ENCODE measurements at places on chromosomes 2 and 18.

GRCh38 chr2:119485336-119486110 lies 38.8 kb downstream of the SCTR start:
- DNase-seq: no peak

- peak; percentile 35 for DNase-seq
These were observed 38.1 kb upstream of the STAT1 start for GRCh38 chr2:191051825-191052778.

DNA sequence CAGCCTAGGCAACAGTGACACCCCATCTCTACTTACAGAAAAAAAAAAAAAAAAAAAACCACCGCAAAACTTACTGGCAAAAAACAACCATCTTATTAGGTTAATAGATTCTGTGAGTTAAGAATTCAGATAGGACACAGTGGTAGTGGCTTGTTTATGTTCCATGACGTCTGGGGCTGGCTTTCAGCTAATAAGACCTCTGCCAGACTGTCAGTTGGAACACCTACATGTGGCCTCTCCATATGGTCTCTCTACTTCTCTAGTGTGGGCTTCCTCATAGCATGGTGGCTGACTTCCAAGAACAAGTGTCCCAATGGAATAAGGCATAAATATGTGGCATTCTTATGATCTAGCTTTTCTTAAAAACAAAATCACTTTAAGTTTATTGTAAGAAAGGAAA lies 94.0 kb upstream of the OTX1 start:
- no peak for DNase-seq

GRCh38 chr2:32773448-32773808 lies 145.6 kb downstream of the TTC27 start:
- DNase-seq: no peak

DNA sequence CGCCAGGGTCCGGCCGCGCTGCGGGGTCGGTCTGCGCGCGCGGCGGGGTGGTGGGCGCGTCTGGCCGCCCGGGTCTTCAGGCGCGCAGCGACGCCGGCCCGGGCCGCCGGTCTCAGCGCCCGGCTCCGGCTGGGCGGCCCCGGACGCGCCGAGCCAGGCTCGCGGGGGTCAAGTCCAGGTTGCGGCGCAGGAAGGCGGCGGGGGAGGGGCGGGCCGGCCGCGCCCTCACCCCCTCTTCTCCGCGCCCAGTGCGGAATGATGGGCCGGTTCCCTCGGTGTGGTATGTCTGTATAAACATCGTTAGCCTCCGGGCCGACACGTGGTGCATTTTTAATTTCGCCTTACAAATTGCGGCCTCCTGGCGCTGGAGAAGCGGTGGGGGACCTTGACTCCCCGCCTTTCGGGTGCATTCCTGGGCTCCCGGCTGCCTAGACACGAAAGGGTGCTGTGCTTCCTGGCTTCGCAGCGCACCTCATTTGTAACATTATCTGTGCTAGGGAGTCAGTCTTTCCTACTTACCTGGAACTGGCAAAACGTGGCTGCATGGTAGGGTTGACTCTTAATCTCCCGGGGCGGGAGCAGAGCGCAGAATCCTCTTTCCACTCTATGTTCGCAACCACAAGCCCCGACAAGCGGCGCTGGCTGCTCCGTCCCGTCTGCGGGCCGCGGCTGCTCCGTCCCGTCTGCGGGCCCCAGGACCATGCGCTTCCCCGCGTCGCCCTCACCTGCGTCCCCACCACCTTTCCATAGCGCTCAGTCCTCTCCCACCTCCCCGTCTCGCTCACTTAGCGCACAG lies 69.0 kb downstream of the CTAGE1 start:
- peak; percentile 7 for DNase-seq

- no peak for DNase-seq
These were observed 6.7 kb upstream of the CYS1 start for GRCh38 chr2:10086950-10087349.

- peak; percentile 58 for DNase-seq
These were observed 62.0 kb downstream of the CACNB4 start for GRCh38 chr2:152036611-152037469.

DNA sequence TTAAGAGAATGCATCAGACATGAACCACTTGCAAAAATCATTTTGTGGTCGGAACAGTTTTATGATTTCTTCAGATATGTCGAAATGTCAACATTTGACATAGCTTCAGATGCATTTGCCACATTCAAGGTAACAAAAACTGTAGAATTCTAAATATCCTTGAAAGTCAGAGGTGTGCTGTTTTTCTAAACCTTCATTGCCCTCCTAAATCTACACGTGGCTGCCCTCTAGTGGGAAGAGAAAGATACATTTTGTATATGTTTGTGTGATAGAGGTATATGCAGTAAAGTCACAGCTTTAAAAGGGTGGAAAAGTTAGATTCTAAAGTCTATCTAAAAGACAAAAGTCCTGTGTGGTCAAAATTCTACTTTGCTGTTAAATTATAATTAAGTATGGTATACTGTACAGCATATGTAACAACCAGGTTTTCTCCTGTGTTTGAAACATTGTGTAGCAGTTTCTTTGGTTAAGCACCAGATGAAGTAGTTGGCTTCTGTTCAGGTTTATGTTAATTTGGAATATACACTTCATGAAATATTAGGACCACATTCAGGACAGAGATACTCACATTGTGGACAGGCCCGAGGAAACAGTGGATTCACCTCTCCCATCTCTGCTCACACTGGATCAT lies 65.9 kb upstream of the ITM2C start:
- peak; percentile 13 for DNase-seq

- no peak for DNase-seq
These were observed 6.6 kb upstream of the CCDC195 start for GRCh38 chr2:224722770-224723169.

GRCh38 chr2:233329489-233330135 lies 22.0 kb downstream of the SAG start:
- DNase-seq: peak; percentile 78

GRCh38 chr2:40470822-40471813 lies 19.2 kb upstream of the SLC8A1 start:
- DNase-seq: no peak

GRCh38 chr2:100603948-100604633 lies 41.3 kb downstream of the PDCL3 start:
- no peak for DNase-seq

DNA sequence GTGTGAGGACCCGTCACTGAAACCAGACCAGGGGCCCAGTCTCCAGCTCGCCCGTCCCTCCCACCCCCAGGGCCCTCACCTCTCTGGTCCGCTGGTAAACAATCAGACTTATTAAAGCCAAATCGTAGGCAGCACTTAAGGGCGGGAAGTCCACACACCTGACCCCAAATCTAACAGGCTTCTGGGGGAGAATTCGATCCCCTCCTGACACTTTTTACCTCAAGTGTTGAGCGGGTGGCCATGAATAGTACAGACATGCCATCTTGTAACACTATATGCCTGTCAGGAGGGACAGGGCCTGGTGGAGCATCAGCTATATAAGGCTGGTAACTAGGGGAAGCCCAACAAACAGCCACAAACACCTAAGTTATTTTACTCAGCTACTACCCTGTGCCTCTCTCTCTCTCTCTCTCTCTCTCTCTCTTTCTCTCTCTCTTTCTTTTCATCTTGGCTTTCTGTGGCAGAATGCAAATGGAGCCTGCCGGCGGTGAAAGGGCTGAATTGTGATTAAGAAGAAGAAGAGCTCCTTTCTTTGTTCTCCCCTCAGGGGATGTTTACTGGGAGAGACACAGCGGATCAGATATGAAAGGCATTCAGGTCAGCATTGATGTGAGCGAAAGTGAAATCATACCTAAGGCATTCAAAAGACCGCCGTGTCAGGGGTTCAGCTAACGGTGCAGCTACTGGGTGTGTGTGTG lies 9.5 kb downstream of the ZEB2 start:
- DNase-seq: no peak

- peak; percentile 10 for DNase-seq
These were observed 79.9 kb downstream of the ALK start for GRCh38 chr2:29841386-29842004.

DNA sequence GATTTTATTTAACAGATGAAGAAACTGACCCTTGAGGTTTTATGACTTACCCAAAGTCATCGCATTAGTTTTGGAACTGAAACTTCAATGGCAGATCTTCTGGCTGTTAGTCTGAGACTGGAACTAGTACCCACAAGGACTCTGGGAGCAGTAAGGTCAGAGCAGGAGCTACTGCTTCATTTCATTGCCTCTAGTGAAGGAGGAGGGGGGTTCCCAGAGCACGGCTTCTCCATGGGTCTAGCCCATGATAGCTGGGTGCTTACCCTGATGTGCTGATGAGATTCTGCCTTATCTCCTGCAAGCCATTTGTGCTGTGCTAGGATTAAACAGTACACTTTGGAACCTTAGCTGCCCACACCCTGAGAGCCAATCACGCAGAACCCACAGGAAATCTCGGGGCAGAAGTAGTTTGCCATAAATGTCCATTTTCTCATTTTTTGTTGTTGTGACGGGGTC lies 5.4 kb upstream of the RNASEH1 start:
- no peak for DNase-seq

- no peak for DNase-seq
These were observed 180.2 kb downstream of the LTBP1 start for GRCh38 chr2:33126958-33127357.

GRCh38 chr2:160522951-160523710 lies 29.5 kb upstream of the RBMS1 start:
- DNase-seq: no peak

- no peak for DNase-seq
These were observed 86.6 kb upstream of the FAM237A start for GRCh38 chr2:206555721-206556120.

DNA sequence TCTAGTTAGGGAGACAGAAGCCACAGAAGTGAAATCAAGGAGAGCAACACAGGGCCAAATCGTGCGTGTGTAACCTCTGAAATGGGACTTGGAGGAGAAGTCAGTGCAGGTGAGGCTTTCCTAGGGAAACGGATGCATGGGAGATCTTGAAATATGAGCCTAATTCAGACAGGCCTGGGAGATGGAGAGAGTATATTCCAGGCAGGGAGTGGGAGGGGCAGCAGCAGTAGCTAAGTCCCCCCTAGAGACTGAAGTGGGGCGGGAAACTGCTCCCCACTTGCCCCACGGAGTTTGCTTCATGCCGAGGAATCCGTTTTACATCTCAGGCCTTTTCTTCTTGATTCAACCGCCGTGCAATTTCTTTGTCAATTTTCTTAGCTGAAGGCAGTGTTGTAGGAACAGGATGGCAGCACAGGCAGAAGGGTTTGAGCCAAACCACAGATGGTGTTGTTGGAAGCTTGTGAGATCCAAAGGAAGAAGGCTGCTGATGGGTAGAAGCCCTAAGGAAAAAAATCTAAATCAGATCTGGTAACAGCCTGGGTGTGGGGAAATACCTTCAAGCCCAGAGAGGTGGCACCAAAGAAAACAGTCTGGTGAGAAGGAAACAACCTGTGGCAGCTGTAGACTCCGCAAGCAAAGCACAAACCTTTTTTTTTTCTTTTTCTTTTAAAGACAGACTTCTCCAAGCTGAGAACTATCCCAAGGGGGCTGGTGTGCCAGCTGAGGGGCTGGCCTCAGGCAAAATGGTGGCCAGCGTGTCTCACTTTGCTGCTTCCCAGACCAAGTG lies 40.2 kb downstream of the EPAS1 start:
- no peak for DNase-seq

- no peak for DNase-seq
These were observed 83.5 kb upstream of the SKOR2 start for GRCh38 chr18:47334966-47335365.

DNA sequence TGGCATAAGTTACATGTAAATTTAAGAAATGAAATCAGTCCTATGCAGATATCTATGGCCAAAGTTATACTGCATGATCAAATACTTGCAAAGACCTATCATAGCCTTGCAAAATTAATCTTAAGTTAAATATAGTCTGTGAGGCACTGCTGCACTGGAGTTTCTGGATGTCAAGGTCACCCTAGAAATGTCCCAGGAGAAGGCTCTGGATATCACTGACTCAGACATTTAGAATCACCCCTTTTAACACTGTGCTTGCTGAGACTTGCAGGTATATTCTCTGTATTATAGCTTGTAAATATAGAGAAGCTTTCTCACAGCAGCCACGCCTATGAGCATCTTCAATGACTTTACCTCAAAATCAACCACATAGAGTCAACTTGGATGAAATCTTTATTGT lies 51.5 kb downstream of the ETAA1 start:
- DNase-seq: no peak

DNA sequence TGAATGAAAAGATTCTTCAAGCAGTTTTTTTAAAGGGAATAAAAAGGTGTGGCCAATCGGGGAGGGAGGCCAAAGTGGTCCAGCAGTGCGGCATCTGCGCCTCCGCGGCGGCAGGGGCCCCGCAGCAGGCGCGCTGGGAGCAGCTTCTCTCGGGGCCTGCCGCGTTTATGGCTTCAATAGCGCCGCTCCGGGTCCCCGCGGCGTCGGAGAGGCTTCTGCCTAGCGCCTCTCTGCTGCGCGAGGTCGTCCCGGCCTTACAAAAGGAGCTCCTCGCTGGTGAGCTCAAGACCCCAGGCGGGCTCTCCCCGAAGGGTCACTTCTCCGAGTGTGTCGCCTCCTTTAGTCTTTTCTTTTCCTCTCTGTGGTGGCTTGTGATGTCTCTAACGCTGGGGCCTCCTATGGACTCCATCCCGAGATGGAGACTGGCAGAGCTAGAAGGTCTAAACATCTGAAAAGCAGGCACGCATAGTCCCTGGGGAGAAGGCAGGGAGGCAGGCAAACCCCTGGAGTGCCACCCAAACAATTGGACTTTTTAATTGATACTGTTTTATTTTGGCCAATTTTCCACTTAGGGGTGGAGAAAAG lies 67.1 kb downstream of the SUMO1 start:
- DNase-seq: no peak

- DNase-seq: no peak
These were observed 55.0 kb downstream of the KLF7 start for GRCh38 chr2:207110715-207111114.

- DNase-seq: peak; percentile 64
These were observed 861.6 kb upstream of the CELF4 start for GRCh38 chr18:38427234-38427633.

DNA sequence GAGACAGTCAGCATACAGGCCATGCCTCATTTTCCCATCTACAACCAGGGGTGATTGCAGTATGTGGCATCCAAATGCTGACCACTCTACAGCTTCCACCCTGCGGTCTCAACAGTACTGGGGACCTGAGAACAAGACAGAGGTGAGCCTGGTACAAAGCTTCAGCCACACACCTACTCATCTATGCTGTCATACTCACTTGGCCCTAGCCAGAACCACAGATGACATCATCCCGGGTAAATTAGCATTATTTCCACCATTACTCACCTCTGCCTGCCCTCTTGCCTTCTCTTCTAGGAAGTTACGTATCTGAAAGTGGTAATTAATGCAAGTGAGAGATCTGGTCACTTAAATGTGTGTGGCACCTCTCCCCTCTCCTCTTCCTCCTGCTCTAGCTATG lies 208.2 kb upstream of the ARL4C start:
- DNase-seq: no peak

- no peak for DNase-seq
These were observed 5.1 kb downstream of the ANKRD39 start for GRCh38 chr2:96852667-96853066.

GRCh38 chr2:187917535-187917934 lies 363.3 kb upstream of the TFPI start:
- no peak for DNase-seq

DNA sequence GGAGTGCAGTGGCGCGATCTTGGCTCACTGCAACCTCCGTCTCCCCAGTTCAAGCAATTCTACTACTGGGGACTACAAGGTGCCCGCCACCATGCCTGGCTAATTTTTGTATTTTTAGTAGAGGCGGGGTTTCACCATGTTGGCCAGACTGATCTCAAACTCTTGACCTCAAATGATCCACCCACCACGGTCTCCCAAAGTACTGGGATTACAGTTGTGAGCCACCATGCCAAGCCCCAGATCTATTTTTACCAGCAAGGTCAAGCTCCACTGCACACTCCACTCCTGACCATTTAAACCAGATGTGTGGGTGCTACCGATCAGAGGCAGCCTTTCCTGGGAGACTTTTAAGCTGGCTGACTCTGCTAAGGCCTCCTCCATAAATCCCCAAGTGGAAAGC lies 67.5 kb upstream of the CD226 start:
- no peak for DNase-seq

Data from NCI-H2081 (cell line).